ENCODE measurements at places on chromosomes 1 and 21.
A peak's percentile ranks its signal among the peaks of the same experiment; 100 is the strongest.

- DNase-seq = no peak
These were observed 11.1 kb downstream of the ITGA10 start for GRCh38 chr1:145898756-145899155.

DNA sequence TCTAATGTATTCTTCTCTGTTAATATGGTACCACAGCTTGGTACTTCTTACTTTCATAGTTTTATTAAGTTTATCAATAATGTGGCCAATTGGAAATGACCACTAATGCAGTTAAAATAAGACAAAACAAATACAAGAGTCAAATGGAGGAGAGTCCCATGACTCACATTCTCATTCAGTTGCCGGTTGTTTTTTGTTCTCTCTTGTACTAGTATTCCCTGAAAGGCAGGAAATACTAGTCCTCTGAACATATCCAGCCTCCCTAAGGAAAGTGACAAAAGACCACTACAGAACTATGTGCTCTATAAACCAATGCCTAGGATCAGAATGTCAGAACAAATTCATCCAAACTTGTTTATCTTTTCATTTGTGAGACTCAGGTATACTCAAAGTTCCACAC is 165.2 kb upstream of the SAMSN1 start:
- DNase-seq = peak; percentile 77

GRCh38 chr1:83102630-83103071 is 896.3 kb downstream of the TTLL7 start:
- no peak for DNase-seq

- DNase-seq = no peak
These were observed 327.7 kb downstream of the PTPRC start for GRCh38 chr1:198966519-198966918.

DNA sequence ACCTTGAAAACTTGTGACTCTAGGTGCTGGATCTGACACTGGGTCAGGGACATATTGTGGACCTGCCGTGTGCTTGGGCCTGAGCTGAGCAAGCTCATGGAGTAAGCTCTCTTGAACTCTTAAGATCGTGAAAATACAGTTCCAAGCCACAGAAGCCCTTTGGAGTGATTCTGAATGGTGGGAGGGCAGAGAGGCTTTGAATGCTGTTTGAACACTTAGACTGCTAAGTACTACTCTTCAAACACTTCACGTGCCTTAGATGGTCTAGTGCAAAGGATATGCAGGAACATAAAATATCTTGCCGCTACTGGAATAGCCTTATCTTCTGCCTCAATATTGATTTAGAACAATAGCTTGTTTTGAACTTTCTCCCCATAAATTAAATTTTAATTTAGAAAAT is 21.6 kb downstream of the ROR1 start:
- no peak for DNase-seq

DNA sequence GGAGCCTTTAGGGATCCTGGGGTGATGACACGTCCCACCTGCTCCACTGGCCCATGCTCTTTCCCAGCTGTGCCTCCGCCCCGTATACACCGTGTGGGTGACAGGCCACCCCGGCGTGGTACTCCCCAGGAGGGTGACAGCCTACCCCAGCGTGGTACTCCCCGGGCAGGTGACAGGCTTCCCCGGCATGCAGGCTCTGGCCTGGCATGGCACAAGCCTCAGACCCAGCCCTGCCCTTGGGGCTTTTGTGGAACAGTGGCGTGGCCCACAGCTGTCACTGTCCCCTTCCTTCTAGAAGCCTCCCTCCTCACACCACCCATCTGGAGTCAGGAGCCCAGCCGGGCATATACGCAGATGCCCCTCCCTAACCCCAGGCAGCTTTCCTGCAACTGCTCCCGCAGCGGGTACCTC is 4.7 kb upstream of the PFKL start:
- DNase-seq = no peak

DNA sequence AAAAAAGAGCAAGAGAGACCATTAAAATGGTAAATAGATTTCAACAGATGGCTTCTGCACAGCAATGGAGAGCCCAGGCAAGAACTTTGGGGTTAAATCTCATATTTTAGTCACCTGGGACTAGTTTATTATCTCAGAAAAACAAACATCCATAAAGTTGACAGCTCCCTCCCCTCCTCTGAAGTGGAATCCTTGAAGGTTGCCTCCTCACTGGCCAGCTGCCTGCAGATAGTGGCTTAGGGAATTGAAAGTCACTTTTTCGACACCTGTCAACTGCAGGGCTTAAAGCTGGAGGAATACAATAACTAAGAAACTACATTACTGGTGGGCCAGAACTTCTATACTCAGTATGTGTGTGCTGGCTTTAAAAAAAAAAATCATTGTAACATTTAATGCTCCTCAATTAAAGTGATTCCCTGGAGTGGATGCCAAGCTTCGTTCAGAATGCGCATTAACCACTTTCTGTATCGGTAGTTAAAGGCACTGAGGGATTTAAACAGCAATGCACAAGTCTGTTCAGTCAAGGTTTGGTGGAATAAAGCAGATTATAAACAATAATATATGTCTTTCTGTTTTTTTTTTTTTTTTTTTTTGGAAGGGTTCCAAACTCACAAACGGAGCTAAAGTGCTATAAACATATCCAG is 52.5 kb downstream of the LHX4 start:
- DNase-seq = no peak

DNA sequence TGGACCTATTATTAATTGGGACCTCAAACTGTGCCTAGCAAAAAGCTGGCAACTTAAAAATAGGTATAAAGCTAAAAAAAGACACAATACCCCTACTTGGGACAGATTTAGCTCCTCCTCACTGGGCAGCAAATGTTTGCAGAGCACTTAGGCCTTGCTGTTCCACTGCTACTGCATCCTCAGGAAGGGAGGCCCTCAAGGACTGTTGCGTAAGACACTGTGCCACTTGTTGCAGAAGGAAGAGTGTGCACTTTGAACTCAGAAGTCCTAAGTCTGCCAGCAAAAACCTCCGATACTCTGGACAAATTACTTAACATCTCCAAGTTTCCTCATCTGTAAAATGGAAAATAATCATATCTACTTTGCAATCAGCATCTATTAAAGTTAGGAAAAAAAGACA is 322.9 kb downstream of the BARHL2 start:
- DNase-seq = no peak

GRCh38 chr1:76901158-76901767 is 34.0 kb downstream of the ST6GALNAC5 start:
- peak; percentile 73 for DNase-seq

GRCh38 chr1:208029381-208030287 is 118.7 kb upstream of the CD34 start:
- peak; percentile 75 for DNase-seq

DNA sequence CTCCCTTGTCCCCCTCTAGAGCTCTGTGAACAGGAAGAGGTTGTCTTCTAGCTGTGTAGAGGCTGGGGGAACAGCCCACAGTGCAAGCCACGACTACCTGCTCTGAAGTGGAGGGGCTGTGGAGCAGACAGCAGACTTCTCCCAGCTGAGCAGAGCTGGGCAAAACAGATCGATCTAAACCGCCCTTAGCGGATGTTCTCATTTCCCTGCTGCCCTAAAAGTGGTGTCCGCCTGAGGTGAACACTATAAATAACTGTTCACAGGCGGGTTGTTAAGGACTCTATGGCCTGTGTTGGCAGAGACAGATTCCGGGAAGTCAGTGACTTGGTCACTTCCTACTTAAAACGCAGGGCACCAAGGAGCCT is 203.2 kb downstream of the RHOU start:
- no peak for DNase-seq
